Stimulated activated CD8-positive, alpha-beta memory T cell treated with anti-CD3 and anti-CD28 coated beads, Interleukin-4, amount 100 ng/mL, for 1 hour (primary cell): ENCODE measurements at places on chromosomes 12 and 14.

- no peak for DNase-seq
Observed at GRCh38 chr12:14650789-14651188, 45.6 kb downstream of the GUCY2C start.

GRCh38 chr14:25537846-25538455 lies 488.0 kb upstream of the STXBP6 start:
- DNase-seq: no peak

DNA sequence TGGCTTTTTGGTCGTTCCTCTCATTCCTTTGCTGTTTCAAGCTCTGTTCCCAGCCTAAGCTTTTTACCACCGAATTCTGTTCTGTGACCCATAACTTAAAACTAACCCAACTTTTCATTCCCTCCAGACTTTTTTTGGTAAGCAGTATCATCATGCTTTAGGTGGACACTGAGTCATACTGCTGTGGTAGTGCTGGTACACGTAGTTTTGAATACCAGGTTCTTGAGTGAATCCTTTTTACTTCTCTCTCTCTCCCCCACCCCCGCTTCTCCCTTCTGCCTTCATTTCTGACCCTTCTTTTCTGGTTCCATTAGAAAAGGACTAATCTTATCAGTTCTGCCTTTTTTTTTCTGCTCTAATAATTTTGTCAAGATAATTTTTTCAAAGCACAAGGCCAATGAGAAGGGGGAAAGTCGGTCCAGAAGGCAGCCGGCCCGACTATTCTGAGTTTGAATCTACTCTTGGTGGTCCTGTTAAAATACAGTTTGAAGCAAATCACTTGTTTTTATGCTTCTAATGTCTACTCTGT lies 2.3 kb upstream of the MDM2 start:
- DNase-seq: no peak

GRCh38 chr12:103955811-103956508 lies 9.7 kb upstream of the TDG start:
- no peak for DNase-seq

- DNase-seq: no peak
Observed at GRCh38 chr12:117051380-117051779, 47.8 kb downstream of the TESC start.

DNA sequence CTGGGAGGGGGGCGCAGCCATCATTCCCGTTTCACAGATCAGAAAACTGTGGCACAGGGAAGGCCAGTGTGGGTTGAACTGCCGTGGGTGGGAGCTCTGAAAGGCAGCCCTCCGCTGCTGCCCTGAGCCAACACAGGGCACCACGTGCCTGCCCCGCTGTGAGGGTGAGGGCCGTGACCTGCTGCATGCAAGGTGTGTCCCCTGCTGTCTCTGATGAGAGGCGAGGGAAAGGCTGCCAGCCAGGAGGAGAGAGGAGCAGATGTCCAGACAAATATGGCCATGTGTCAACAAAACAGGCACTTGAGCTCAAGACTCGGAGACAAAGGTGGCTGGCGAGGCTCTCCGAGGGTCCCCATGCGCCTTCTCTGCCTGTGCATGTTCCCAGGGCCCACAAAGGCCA lies 108.8 kb downstream of the RBM19 start:
- DNase-seq: no peak

DNA sequence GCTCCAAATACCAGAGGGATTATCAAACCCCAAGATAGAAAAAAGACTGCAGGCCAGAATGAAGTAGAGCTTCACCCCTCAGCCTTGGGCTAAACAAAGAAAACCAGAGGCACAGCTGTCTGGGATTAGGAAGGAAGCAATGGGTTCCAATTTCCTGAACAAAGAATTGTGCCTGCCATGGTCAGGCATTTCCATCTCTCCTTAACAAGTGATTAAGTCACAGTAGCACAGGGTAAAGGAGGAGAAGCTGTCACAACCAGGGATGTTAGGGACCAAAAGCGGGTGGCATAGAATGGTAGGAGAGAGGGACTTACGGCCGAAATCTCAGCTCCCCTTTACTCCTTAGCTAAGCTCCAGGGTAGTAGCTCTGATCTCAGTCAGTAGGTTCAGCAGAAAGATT lies 33.9 kb downstream of the SPTLC2 start:
- DNase-seq: no peak

GRCh38 chr14:67358924-67359774 lies 455 bp downstream of the ATP6V1D start:
- no peak for DNase-seq

- DNase-seq: no peak
Observed at GRCh38 chr14:90514015-90514398, 117.2 kb downstream of the CALM1 start.

DNA sequence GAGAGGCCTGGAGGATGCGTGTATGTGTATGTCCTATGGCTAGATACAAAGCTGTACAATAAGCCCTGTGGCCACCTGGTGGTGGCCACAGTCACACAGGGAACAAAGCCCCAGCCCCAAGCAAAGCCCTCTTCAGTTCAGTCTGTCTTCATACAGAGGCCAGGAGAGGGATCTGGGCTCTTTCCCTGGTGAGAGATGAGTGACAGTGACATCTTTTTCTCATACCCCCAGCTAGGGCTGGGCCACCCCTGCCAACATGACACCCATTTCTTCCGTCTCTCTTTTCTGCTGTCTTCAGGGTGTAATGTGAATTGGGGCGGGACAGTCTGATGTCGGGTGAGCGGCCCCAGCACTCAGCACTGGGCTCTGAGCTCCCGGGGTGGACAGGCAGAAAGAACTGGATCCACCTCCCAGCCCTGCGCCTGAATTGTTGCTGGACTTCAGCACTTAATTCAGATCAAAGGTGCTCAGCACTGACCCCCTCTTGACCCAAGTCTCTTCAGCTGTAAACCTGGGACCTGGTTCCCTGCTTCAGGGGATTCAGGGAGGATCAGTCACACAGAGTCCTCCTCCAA lies 59.8 kb downstream of the SERPINA3 start:
- no peak for DNase-seq

- DNase-seq: no peak
Observed at GRCh38 chr12:19223018-19223417, 93.5 kb downstream of the PLEKHA5 start.

DNA sequence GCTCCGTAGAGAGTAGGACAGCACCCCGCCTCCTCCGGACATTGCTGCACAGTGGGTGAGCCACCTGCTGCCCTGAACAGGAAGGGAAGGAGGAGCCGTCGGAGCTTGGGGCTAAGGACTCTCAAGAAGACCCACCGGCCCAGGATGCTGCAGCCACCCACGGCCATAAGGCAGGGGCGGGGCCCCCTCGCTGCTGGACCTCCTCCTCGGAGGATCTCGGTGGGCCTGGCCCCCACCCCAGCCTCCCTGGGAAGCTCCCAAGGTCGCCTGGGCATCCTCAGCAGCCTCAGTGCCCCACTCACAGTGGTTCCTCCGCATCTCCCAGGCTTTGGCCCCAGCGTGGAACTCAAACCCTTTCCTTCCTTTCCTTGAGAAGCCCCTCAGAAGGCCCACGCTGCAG lies 68.6 kb upstream of the DIO3 start:
- no peak for DNase-seq

- DNase-seq: no peak
Observed at GRCh38 chr12:6347367-6348338, 5.8 kb upstream of the TNFRSF1A start.

DNA sequence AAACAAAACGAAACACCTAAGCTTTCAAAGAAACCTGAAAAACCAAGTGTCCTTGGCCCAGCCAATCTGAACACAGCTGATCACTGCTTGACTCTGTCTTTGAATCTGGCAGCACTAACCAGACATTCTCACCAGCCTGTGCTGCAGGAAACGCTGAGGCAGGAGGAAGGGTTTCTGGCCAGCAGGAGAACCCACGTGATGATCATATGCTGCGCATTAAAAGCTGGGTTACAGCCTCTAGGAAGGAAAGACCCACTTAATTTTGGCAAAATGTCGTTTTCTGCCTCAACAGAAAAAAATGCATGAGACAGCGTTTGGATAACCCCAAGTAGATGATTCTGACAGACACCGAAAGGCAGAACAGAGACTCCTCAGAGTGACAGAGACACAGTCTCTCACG lies 9.8 kb downstream of the APPL2 start:
- no peak for DNase-seq

DNA sequence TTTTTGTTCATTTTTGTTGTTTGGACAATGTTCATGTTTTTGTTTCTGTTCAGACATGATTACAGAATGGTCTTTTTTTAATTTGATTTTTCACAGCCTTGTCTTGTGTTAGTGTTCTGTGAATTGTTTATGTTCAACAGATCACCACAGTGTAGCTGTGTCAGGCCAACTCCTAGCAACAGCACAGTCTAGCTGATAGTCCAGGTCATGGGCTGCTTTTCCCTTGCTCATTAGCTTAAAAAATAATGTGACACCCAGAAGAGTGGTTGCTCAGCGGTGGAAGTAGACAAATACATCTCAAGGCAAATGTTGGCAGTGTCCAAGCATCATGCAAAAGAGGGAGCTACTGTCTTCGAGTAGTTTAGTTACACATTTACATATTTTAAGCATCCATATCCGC lies 22.4 kb downstream of the WBP11 start:
- no peak for DNase-seq

GRCh38 chr14:33376510-33376909 lies 437.8 kb downstream of the NPAS3 start:
- no peak for DNase-seq
